ENCODE measurements at places on chromosomes 2 and 18.

GRCh38 chr2:37748541-37748940 lies 77.1 kb upstream of the CDC42EP3 start:
- no peak for DNase-seq

- no peak for DNase-seq
Measured at GRCh38 chr18:3060667-3061580, 48.0 kb upstream of the LPIN2 start.

DNA sequence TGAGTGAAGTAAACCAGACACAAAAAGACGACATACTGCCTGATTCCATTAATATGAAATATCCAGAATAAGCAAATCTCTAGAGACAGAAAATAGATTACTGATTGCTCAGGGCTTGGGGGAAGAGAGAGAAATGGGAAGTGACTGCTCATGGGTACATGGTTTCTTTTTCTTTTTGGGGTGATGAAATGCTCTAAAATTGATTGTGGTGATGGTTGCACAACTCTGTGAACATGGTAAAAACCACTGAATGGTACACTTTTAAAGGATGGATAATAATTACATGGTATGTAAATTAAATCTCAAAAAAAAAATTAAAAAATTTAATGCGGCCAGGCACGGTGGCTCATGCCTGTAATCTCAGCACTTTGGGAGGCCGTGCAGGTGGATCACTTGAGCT lies 39.3 kb downstream of the RPL31 start:
- DNase-seq: no peak

- DNase-seq: no peak
Measured at GRCh38 chr2:118464046-118464445, 375.8 kb downstream of the INSIG2 start.

DNA sequence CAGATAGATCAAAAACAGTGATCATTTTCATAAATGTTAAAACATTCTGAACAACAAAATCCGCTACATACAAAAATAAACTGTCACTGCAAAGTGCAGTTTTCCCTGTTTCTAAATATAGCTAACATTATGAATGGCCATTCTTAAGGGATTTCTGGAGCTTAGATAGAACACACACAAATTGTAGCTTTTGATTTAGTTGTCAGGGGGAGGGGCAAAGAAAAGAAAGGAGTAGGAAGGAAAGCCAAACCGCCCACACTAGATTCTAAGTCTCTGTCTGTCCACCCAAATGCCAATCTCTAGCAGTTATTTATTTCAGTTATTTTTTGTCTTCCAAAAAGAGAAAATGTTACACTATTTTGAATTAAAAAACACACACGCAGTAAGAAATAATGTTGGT lies 182.4 kb downstream of the CDH2 start:
- DNase-seq: no peak

DNA sequence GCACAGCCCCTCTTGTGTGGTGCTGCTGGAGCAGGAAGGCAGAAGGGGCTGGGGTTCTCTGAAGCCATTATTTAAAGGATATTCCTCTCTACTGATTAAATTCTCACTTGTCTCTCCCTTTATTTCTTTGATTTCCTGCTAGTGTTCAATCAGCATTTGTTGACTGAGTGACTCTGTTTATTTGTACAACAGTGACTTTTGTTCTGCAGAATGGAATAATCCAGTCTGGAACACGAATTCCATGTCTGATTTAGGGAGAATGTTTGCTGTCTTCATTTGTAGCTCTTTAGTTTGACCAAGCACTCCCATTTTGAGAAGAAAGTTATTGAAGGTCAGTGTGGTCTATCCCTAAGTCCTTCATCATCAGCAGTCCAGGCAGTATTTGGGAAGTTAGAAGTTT lies 141.2 kb downstream of the SETBP1 start:
- no peak for DNase-seq

GRCh38 chr2:153917570-153917969 lies 45.8 kb downstream of the GALNT13 start:
- DNase-seq: no peak

GRCh38 chr2:99545066-99545465 lies 55.2 kb upstream of the REV1 start:
- DNase-seq: no peak

GRCh38 chr2:197862246-197862955 lies 58.0 kb downstream of the PLCL1 start:
- no peak for DNase-seq

DNA sequence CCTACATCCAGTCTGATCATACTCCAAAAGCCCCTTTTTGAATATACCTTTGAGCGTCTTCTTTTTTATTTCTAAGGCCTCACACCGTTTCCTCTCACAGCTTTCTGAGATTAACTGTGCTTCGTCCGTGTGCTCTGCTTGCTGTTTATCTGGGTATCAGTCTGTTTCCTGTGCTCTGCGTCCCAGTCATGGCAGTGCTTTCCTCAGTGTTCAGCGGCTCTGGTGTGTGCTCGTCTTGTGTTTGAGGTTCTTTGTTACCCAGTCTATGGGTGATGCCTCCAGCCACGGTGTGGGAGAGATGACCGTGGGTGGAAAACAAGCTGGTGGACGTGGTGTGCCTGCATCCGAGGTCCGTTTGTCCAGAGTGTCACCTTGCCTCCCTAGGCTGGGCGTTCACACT lies 33.6 kb upstream of the BIN1 start:
- DNase-seq: no peak

- DNase-seq: no peak
Measured at GRCh38 chr2:198213253-198213652, 408.9 kb downstream of the PLCL1 start.

- no peak for DNase-seq
Measured at GRCh38 chr2:69769272-69769671, 27.3 kb downstream of the ANXA4 start.

GRCh38 chr2:112004253-112004645 lies 50.8 kb upstream of the TMEM87B start:
- DNase-seq: no peak

Measured in stimulated activated CD4-positive, alpha-beta T cell treated with anti-CD3 and anti-CD28 coated beads, Interleukin-15, amount 100 ng/mL, for 1 hour (primary cell).